ENCODE measurements at places on chromosomes 4 and X. TPM values are rescaled to one million over a fixed set of nuclear protein-coding genes. Genes with fewer than 3 reads are reported as not detected.

DNA sequence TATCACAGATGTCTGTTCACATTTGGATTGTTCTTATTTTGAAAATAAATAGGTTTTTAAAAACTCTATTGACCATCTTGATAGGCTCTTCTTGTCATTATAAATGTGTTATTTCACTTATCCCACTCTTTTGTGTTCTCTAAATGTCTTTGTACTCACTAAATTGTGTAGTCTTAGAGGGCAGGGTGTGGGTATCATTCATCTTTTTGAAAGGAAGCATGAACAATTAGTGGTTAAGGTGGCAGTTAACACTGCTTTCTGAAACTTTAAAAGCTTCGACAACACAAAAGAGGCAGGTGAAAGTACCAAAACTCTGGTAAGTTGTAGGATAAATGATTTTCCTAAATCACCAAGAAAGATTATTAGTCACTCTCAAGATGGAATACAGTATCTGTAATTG, 83.2 kb downstream of the IL15 start:
- no peak for DNase-seq

DNA sequence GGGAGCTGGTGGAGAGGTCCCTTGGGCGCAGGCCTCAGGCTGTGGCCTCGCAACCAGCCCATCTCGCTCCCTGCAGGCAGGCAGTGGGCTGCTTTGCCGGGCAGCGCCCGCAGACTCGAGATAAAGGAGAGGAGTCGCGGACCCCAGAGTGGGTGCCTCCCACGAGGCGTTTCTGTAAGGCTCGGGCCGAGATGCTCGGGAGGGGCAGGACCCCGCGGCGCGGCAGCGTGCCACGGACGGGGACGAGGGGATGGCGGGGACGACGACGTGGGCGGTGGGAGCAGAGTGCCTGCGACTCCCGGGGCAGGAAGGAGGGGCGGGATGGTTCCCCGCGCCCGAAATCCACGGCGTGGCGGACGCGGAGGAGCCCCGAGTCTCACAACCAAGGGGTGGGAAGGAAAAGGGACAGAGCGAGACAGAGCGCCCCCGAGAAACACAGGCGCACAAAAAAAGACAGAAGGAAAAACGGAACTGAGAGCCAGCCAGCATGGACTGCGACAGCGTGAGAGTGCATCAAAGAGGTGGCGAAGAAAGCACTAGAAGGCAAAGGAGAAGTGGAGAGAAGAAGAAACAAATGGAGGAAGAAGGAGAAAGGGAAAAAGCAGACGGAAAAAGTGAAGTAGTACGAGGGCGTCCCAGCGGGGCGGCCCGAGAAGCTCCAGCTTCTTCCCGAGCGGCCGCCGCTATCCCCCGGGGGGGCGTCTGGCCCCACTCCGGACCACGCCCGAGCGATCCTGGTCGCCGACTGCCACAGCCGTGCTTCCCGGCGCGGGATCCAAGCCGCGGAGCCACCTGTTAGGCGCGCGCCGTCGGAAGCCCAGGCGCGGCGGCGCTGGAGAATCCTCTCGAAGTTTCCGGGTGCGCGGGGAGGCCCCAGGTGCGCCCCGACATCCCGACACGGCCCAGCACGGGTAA, 1.5 kb downstream of the BEND4 start:
- no peak for DNase-seq

- DNase-seq = no peak
These were observed 14.5 kb downstream of the DOCK11 start for GRCh38 chrX:118510111-118510510.

GRCh38 chr4:138222046-138222445, 20.1 kb downstream of the SLC7A11 start:
- no peak for DNase-seq

GRCh38 chr4:79673377-79673776, 265.3 kb upstream of the GK2 start:
- no peak for DNase-seq

DNA sequence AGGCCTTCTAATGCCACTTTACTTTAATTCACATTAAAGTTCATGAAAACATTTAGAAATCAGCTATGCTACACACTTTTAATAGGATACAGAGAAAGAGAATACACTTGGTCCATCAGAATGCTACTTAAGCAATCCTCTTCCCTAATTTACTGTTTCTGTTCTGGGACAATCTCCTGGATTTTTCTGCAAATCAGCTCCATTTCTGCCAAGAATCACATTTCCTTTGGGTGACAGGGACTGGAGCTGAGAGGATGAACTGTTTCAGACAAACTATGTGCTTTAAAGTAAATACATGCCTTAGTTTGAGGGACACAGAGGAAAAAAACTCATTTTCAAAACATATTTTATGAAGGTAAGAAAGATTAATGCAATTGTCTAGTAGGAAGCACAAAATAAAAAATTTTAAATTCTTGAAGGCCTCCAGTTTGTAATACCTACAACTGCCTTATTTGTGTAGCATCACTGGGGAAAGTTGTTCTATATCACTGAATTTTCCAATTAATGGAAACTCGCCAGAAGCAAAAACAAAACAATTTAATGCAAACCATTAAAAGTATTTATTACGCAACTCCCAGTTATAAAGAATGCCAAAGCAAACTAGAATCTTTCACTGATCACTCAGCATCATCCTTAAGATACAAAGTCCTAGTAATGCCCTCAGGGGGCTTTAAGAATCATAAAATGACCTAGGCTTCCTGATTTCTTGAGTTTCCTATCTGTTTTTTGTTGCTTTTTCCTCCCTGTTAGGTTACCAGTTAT, 36.3 kb downstream of the BCLAF3 start:
- DNase-seq = no peak

- DNase-seq = no peak
These were observed 457.8 kb upstream of the PCDH7 start for GRCh38 chr4:30262379-30262778.

The DDX53 gene
- total RNA-seq = not detected

The STBD1 gene
- 4.4 TPM for total RNA-seq

The NXF2B gene
- not detected for total RNA-seq

The DCTD gene
- 59.4 TPM for total RNA-seq

The DKC1 gene
- 19.3 TPM for total RNA-seq
